ENCODE measurements at places on chromosomes 3 and 15. TPM values are rescaled to one million over a fixed set of nuclear protein-coding genes. Genes with fewer than 3 reads are reported as not detected.

Gene RPL4
- polyA plus RNA-seq: 4,366 TPM

Gene SHQ1
- 19.3 TPM for polyA plus RNA-seq

- no peak for DNase-seq
Measured at GRCh38 chr3:187648177-187648576, 22.0 kb downstream of the SST start.

DNA sequence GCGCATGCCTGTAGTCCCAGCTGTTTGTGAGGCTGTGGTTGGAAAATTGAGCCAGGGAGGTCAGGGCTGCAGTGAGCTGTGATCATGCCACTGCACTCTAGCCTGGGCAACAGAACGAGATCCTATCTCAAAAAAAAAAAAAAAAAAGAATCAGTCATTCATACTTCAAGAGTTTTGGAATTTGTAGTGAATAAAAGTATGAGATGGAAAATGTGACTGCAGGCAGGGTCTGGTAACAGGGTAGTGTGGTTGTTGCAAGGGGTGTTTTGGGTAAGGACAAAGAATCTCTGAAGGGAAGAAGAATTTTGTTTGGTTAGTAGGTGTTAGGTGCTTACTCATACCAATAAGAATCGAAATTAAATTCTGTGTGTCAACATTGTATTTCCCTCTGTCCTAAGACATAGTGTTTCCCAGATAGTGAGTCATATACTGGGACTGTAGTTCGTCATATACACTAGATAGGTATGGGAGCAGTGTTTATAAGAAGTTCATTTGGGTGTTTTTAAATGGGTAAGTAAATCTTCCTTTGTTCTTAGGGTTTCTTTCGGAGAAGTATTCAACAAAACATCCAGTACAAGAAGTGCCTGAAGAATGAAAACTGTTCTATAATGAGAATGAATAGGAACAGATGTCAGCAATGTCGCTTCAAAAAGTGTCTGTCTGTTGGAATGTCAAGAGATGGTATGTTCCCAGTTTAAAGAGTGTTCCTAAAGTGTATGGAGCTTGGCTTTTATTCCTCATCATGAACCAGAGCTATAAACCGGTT, 14.2 kb downstream of the NR1D2 start:
- no peak for DNase-seq

DNA sequence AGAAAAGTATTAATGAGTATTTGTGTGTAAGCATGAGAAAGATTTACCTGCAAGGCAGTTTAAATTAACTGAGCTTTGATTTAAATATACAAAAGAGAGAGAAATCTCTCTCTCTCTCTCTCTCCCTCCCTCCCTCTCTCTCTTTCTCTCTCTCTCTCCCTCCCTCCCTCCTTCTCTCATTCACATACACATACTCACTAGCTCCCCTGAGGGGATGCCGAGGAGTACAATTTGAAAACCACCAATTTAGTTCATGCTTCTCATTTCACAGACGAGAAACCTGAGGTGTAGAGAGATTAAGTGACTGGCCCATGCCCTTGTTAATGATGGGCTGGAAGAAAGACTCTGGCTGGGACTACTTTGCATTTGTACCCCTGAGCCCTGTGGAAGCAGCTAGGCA, 59.4 kb downstream of the MECOM start:
- no peak for DNase-seq

- DNase-seq: no peak
Measured at GRCh38 chr3:59243476-59243875, 193.7 kb upstream of the CFAP20DC start.

All from right lung (tissue), 10 donors.